ENCODE measurements at places on chromosomes 1 and 21.

- no peak for DNase-seq
These were observed 16.2 kb downstream of the C1orf216 start for GRCh38 chr1:35702508-35702907.

DNA sequence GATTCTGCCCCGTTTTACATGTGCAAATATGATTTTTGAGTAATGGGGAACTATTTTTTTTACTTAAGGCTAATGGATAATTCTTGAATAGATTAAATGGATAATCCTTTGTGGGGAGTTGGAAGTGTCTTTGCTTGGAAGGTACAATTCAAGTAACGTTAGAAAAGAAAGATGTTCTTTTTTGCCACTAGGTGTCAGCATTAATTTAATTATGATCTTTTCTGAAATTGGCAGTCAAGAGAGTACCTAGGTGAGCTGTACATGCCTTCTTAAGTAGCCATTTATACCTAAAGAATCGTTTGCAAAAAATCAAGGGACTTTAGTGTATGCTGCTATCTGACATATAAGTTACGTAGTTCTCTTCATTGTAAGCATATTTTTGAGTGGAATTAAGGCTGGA, 2.2 kb downstream of the FBXO28 start:
- peak; percentile 56 for DNase-seq

DNA sequence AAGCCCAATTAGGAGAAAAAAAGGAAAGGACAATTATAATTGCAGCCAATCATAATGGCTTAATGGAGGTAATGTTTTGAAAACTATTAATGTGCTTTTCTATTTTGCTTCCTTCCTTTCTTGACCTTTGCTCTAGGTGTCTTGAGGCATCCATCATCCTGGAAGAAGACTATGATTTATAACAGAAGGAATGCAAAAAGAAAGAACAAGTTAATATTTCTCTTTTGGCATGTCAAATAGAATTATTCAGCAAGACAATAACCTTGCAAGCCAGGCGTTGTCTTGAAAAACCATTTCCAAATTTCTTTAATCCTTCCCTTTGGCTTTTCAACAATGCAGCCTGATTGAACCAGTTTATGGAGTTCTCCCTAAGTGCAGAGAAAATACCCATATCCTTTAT, 107.7 kb upstream of the USP24 start:
- DNase-seq = no peak

GRCh38 chr1:17587693-17588047, 48.2 kb downstream of the ARHGEF10L start:
- DNase-seq = no peak

- DNase-seq = no peak
These were observed 69.4 kb downstream of the NTPCR start for GRCh38 chr1:233019778-233020325.

DNA sequence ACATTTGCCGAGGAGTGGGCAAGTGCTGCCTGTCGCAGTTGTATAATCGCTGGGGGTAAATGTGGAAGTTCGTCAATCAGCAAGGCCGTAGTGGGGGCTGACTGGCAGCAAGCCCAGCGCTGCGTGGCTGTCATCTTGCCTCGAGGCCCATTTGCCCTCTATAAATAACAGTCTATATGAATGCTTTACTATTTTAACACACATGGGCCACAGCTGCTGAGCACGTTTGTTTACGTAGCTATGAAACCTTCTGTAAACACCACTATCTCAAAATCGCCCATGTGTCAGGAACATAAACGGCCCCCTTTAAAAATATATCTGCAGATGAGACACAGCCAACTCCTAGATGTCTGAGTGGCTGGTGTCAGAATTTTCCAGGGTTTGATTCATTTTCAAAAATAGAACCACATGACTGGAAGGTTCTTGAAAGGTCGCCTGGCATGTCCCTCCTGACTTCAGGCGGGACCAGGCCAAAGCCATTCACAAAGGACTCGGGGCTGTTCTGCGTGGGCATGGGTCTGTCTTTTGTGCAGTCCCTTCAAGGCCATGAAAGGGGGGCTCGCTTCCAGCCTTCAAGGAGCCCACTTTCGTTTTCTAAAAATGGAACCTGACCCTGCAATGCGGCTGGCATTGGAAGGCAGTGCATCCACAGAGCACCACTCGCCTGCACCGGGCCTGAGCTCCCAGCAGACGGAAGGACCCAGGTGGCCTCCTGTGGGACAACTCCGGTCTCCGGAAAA, 205.5 kb downstream of the KCNJ6 start:
- no peak for DNase-seq

- no peak for DNase-seq
These were observed 587.2 kb upstream of the ZRANB2 start for GRCh38 chr1:71668065-71668464.

GRCh38 chr1:22471610-22472009, 20.0 kb downstream of the ZBTB40 start:
- DNase-seq = no peak

DNA sequence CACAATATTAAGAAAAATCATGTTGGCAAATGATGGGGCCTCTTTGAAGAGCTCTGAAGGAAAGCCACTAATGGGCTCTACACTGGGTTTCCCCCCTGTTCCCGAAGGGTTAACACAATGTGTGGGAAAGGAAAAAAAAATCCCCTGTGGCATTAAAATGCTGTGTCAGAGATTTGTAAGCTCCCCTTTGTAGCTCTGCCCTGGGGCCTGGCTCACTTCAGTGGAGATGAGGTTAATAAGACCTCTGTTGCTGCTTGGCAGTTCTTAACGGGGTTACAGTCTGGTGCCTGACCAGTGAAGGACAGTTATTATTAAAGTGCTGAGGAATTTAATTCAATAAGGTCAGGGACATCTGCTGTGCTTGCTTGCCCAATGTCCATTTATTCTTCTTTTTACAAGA, 129.7 kb upstream of the UBE2U start:
- DNase-seq = no peak

DNA sequence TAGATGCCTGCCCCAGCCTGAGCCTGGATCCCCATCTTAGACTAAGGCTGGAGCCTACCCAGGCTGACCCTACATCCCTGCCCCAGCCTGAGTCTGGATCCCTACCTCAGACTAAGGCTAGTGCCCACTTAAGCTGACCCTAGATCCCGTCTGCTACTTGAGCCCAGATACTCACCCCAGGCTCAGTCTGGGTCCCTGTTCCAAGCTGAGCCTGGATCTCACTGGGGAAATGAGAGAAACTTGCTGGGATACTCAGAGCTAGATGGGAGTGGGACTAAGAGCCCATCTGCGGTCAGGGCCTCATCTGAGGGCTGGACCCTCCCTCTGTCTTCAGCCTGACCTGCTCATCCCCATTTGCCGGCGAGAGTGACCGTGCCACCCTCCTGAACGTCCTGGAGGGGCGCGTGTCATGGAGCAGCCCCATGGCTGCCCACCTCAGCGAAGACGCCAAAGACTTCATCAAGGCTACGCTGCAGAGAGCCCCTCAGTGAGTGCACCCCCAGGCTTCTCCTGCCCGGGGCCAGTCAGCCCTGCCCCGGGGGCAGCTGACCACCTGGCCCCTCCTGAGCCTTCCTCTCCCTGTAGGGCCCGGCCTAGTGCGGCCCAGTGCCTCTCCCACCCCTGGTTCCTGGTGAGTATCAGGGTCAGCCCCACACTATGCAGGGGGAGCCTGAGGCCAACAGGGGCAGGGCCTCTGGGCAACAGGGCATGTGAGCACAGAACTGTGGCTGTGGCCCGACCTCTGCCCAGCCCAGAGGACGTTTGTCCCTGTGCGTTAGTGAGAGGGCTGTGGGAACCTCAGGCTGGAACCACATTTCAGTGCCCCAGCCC, 36.8 kb downstream of the TRIM11 start:
- DNase-seq = no peak

- DNase-seq = no peak
These were observed 109.2 kb downstream of the FAM78B start for GRCh38 chr1:166057650-166058049.
